Aorta (tissue), 5 donors: ENCODE measurements at places on chromosomes 12 and 14.

- DNase-seq = no peak
These were observed 2.3 kb downstream of the SNAPC1 start for GRCh38 chr14:61764342-61765122.

DNA sequence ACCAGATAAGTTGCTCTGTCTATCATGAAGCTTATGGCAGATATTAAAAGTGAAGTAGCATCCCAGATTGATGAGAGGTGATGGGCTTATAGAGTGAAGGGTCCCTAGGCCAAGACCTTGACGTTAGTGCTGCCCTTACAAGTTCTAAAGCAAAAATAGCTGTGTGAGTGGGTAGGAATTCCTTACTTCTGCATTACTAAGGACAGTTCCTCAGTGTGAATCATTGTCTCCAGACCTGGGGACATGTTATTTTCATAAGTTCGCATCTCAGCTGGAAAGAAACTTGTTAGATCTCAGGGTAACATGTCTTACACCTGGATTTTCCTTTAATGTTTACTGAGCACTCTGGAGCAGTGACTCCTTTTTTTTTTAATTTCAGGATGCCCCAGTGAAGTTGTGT lies 28.7 kb downstream of the MAPKAPK5 start:
- no peak for DNase-seq

DNA sequence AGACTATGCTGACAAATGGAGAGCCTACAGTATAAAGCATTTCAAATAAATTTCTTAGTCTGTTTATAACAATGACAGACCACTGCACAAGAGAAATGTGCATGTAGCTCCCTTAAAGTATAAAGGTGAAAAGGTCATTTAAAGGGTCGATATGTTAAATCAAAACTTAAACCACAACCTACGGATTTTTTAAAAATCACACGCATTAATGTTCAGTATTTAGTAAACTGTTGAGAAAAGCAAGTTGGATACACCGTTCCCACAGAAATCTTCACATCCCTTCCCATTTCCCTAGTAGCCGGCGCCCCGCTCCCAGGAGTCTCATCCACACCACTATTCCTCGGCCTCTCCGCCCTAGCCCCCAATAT lies 614 bp downstream of the FKBP3 start:
- no peak for DNase-seq

DNA sequence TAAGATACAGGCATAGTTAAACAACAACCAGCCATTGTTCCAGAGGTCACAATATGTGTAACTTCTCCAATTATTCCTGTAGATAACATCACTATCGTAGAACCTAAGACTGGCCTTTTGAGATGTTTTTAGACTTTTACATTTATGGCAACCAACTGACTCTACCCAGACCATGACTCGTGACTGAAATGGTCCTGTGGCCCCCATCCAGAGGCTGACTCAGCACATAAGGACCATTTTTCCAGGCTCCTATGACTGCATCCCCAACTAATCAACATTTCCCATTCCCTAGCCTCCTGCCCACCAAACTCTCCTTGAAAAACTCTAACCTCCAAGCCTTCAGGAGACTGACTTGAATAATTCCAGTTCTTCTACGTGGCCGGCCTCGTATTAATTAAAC lies 52.6 kb upstream of the NID2 start:
- no peak for DNase-seq

DNA sequence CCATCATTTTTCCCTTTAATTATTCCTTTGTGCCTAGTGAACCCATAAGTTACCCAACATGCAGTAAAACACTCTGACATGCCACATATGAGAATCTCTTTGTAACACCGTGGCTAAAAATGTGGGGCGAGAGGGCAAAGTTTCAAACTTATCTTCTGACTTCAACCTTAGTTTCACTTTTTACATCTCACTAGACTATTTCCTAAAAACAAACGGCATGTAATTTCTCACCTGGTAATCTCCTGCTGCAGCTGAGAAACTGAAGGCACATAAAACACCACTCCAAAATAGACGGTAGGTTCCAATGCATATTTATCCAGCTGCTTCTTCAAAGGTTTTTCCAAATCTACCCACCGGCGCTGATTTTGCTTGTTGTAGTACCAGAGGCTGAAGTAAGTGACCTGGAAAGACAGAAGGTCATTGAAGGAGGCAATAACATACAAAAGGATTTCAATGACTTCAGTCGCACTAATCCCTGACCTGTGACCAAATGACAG lies 37.9 kb downstream of the PTPN21 start:
- DNase-seq = no peak

GRCh38 chr12:71682466-71682865 lies 3.4 kb upstream of the TMEM19 start:
- DNase-seq = no peak

GRCh38 chr14:32675433-32675832 lies 263.2 kb upstream of the NPAS3 start:
- no peak for DNase-seq
